ENCODE measurements at places on chromosomes 1 and 21.
A peak's percentile ranks its signal among the peaks of the same experiment; 100 is the strongest.

DNA sequence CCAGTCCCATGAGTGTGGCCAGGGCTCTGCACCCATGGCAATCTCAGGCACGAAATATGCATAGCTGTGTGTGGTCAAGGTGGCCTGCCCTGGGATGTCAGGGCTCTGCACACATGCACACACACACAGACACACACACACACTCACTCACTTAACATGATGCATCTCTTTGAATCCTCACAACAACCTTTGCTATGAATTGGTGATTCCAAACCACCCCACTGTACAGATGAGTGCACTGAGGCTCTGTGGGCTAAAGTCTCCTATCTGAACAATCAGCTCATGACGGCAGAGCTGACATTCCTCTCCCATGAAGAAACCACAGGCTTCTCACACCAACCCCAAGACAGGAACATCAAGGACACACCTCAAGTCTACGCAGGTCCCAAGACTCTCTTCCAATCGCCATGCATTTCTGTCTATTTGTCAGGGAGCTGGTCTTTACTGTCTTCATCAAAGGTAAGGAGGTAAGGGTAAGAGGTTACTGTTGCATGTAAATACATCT lies 131.6 kb downstream of the ETS2 start:
- peak; percentile 44 for DNase-seq

GRCh38 chr1:36628804-36629203 lies 146.1 kb upstream of the CSF3R start:
- DNase-seq, result no peak

GRCh38 chr1:110672753-110673108 lies 2.0 kb downstream of the KCNA3 start:
- DNase-seq, result no peak

- DNase-seq, result no peak
Measured at GRCh38 chr1:899636-900317, 23.9 kb upstream of the SAMD11 start.

DNA sequence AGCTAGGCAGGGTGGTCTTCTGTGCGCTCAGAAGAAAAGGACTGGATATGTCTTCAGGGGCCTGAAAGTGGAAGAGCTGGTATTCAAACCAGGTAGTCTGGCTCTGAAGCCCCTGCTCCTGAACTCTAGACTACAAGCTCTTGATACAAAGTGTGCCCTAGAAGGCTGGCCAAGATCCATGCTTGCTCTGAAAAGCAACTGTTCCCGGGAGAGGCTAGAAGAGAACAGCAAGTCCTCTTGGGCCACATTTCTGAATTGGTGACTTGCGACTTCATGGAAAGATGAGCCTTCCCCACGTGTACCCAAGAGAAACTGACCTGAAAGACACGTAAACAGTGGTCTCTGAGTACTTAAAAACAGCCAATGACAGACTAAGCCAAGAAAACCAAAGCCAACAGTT lies 123.3 kb upstream of the GRIK3 start:
- no peak for DNase-seq

DNA sequence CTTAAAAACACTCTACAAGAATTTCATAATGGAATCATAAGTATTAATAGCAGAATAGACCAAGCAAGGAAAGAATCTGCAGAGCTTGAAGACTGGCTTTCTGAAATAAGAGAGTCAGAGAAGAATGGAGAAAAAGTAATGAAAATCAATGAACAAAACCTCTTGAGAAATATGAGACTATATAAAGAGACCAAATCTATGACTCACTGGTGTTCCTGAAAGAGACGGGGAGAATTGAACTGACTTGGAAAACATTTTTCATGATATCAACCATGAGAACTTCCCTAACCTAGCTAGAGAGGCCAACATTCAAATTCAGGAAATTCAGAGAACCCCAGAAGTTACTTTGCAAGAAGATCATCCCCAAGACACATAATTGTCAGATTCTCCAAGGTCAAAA lies 85.6 kb downstream of the GDAP2 start:
- DNase-seq, result no peak

DNA sequence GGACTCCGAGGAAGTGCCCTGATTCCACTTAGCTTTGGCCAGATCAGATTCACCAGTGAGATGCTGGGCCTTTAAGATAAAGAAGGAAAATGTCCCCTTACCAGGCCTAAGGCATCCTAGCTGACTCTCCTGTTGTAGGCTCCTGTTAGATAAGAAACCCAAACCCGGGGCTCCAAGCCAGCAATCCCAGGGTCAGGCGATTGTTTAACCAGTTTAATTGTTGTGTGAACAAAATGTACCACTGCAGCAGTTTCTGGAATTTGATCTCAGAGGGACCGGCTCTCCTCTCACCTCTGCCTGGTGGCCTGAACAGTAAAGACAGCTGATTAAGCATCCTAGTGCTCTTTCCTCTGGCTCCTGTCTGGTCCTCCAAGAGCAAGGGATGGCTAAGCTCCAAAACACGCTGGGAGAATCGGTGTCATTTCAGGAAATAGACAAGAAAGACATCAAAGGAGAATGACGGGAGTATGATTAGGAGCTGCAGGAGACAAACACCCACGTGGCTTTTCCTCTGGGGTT lies 9.3 kb upstream of the KLHDC8A start:
- no peak for DNase-seq

- DNase-seq, result no peak
Measured at GRCh38 chr1:94634977-94635416, 93.4 kb upstream of the F3 start.

DNA sequence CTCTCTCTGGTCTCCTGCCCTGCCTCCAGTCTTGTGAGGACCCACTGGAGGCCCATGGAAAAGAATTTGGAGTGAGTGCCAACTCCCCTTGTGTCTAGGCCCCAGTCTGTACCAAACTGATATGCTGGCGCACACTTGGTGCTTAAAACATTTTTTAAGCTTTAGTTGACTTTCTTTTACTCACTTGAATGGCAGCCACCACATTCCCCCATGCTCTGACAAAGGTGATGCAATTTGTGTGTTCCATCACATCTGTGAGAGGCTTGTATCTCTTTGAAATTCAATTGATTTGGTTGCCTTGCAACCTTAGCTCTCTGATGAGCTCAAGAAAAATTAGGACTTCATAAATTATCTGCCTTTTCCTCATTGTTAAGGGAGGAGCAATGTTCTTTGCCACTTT lies 30.5 kb upstream of the WDTC1 start:
- DNase-seq, result peak; percentile 54
